IMR-90 (cell line): ENCODE measurements at places on chromosomes 7 and 10. TPM values are rescaled to one million over a fixed set of nuclear protein-coding genes. Genes with fewer than 3 reads are reported as not detected.

DNA sequence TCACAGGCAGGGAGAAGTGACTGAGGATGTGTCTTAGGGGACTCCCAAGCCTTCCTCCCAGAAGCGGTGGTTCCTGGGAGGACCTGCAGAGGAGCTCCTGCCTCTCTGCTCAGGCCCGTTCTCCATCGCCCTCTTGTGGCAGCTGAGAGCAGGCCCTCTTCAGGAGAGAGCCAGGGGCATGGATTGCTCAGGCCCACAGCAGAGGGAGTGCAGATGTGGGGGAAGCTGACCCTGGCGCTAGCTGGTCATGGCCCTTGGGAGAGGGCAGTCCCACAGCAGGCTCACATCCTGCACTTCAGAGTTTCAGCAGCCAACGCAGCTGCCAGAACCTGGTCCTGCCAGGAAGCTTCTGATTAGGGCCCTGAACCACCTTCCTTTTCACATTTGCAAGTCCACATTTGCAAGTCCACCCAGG is 94.8 kb upstream of the TARP start:
- no peaks in the 10 kb centered on the region for H3K4me1 ChIP-seq
- no peaks in the 10 kb centered on the region for H3K27me3 ChIP-seq
- H3K4me3 ChIP-seq = no peak overlapping the region
- no peaks in the 10 kb centered on the region for H3K36me3 ChIP-seq
- H3K27ac ChIP-seq = no peak overlapping the region

- H3K4me1 ChIP-seq = peaks cover 13% of the 10 kb centered on the region
- H3K27ac ChIP-seq = peak overlapping the region; percentile 94
- peak; percentile 50 for DNase-seq
- H3K36me3 ChIP-seq = peaks cover 2% of the 10 kb centered on the region
Observed at GRCh38 chr7:116500078-116500853, 728 bp downstream of the CAV2 start.

DNA sequence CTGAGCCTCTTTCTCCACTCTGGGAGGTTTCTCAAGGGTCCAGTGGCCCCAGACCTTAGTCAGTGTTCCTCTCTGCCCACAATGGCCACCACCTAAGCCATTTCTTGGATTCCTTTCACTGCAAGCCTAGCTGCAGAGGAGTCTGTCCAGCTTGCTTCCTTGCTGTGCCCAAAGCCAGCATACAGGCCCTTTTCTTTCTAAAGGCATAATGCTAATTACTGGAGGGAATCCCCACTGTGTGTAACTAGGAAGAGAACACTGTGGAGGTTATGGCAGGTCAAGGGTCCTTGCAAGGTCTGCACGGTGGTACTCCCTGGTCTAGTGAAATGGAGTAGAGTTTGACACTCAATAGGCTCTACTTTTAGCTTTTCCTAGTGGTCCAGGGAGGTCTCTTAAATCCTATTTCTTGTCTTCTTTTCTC is 70.4 kb upstream of the CC2D2B start:
- no peak overlapping the region for H3K27ac ChIP-seq
- no peak for DNase-seq
- H3K36me3 ChIP-seq = no peaks in the 10 kb centered on the region
- H3K4me1 ChIP-seq = peaks cover 8% of the 10 kb centered on the region

DNA sequence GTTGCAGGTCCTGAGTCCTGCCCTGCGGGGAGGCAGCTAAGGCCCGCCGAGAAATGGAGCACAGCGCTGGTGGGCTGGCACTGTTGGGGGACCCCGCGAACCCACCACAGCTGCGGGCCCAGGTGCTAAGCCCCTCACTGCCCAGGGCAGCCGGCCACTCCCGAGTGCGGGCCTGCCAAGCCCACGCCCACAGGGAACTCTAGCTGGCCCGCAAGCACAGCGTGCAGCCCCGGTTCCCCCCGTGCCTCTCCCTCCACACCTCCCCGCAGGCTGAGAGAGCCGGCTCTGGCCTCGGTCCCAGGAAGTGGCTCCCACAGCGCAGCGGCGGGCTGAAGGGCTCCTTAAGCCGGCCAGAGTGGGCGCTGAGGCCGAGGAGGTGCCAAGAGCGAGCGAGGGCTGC is 3.5 kb upstream of the NSMCE4A start:
- H3K36me3 ChIP-seq = no peaks in the 10 kb centered on the region
- no peaks in the 10 kb centered on the region for H3K27me3 ChIP-seq
- no peak overlapping the region for H3K4me3 ChIP-seq
- no peak for DNase-seq

GRCh38 chr10:49471532-49471931 is 67.4 kb downstream of the ERCC6 start:
- no peak overlapping the region for H3K27ac ChIP-seq
- no peak overlapping the region for H3K4me3 ChIP-seq
- no peaks in the 10 kb centered on the region for H3K27me3 ChIP-seq
- H3K36me3 ChIP-seq = peaks cover 13% of the 10 kb centered on the region
- no peaks in the 10 kb centered on the region for H3K4me1 ChIP-seq
- no peak for DNase-seq

DNA sequence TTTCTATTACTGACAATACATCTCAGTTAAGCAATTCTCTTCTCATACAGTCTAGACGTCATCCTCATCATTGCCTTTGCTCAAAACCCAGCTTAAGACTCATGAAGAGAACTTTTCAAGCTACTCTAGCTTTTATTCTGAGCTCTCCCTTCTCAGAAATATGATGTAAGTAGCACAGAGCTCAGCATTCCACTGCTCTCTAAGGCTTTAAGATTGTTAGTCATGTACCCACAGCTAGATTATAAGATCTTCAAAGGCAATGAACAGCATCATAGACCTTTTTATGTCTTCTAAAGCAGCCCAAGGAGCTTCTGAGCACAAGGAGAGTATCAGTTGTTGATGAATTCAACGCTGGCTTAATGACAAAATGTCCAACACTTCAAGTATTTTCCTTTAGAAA is 119.3 kb downstream of the NRP1 start:
- peaks cover 15% of the 10 kb centered on the region for H3K36me3 ChIP-seq
- DNase-seq = peak; percentile 77
- H3K27ac ChIP-seq = no peak overlapping the region

DNA sequence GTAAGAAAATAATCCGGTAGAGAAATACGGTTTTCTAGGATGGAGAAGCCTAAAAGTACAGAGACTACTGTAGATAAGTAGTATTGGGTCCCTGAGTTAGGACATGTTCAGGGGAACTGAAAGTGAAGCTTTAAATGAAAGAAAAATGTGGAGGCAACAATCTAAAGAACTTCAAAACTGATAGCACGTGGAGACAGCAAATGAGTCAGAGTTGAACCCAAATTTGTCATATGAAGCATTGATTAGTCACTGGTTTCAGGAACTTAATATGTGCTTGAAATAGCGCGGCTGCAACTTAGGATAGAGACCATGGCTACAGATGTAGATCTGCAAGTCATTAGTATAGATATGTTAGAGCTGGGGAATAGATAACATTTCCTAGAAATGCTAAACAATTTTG is 1138.6 kb upstream of the SORCS1 start:
- no peaks in the 10 kb centered on the region for H3K27me3 ChIP-seq
- H3K36me3 ChIP-seq = no peaks in the 10 kb centered on the region
- no peaks in the 10 kb centered on the region for H3K4me1 ChIP-seq
- no peak overlapping the region for H3K4me3 ChIP-seq
- no peak for DNase-seq

- H3K27me3 ChIP-seq = no peaks in the 10 kb centered on the region
- H3K36me3 ChIP-seq = peaks cover 1% of the 10 kb centered on the region; the same call in 1 of the 2 replicates
- H3K4me1 ChIP-seq = peaks cover 1% of the 10 kb centered on the region; the same call in 1 of the 2 replicates
Observed at GRCh38 chr10:87506956-87507355, 2.3 kb downstream of the MINPP1 start.

GRCh38 chr7:70975754-70976153 is 156.2 kb upstream of the GALNT17 start:
- H3K4me1 ChIP-seq = no peaks in the 10 kb centered on the region
- no peaks in the 10 kb centered on the region for H3K27me3 ChIP-seq
- no peak overlapping the region for H3K4me3 ChIP-seq
- no peak for DNase-seq

DNA sequence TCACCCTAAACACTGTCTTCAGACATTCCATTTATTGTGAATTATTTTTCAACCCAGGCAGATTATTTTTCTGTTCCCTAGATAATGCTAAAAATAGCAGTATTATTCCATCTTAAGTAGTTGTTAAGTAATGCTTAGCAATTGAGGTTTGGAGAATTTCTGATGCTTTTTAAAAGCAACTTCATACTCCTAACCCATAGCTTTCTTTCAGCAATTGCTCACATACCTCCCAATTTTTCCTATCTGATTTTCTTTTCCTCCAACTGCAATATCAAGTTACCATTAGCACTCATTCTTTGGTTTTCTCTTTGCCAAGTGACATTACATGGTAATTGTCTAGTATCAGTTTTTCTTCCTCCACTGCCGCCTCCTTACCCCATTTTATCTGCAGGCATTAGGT is 104.7 kb downstream of the GPR85 start:
- H3K36me3 ChIP-seq = no peaks in the 10 kb centered on the region
- H3K4me3 ChIP-seq = no peak overlapping the region
- DNase-seq = no peak
- 0 out of 2 replicates have a peak, but pooled peaks cover 2% of the 10 kb centered on the region for H3K4me1 ChIP-seq

DNA sequence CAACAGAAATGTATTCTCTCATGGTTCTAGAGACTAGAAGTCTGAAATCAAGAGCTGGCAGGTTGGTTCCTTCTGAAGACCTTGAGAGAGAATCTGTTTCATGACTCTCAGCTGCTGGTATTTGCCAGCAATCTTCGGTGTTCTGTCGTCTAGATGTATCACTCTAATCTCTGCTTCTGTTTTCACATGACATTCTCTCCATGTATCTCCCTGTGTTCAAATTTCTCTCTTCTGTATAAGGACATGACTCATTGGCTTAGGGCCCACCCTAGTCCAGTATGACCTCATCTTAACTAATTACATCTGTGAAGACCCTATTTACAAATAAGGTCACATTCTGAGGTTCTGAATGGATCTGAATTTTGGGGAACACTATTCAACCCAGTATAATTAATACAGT is 82.3 kb downstream of the ANKRD7 start:
- no peak overlapping the region for H3K4me3 ChIP-seq
- no peak overlapping the region for H3K27ac ChIP-seq
- H3K27me3 ChIP-seq = no peaks in the 10 kb centered on the region
- no peaks in the 10 kb centered on the region for H3K4me1 ChIP-seq
- H3K36me3 ChIP-seq = no peaks in the 10 kb centered on the region

DNA sequence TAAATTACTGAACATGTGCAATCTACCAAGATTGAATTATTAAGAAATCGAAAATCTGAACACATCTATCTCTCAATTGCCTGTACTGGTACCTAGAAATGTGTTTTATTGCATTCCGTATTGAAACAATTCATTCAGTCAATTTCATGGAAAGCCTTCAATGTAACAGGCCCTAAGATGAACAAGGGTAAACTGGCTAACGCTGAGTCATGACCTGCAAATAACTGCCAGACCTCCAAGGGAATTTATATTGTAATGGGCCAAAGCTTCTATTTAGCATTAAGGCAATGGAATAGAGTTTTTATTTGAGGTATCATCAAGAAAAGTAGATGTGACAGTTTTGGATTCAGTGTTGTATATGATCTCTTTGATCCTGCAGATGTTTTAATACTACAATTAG is 49.9 kb upstream of the CD36 start:
- DNase-seq = peak; percentile 47
- no peaks in the 10 kb centered on the region for H3K36me3 ChIP-seq
- H3K4me1 ChIP-seq = peaks cover 2% of the 10 kb centered on the region; the same call in 1 of the 2 replicates
- no peak overlapping the region for H3K4me3 ChIP-seq
- no peaks in the 10 kb centered on the region for H3K27me3 ChIP-seq

DNA sequence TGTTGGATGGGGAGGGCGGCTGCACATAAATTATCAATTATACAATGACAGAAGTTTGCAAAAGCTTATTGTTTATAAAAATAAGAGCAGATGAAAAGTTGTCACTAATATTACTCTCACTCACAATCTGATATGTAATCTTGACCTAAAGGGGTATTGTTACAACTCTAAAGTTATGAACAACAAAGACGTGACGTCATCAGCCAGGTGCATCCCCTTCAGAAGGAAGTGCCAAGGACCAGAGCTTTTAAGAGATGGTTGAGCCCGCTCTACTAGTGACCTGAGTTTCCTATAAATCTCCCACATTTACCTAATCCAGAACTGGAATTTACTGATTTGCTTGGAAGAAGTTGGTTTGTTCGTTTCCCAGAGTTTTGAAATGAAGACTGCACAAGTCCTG is 247.7 kb upstream of the MGMT start:
- H3K27ac ChIP-seq = no peak overlapping the region
- DNase-seq = no peak
- H3K4me1 ChIP-seq = no peaks in the 10 kb centered on the region
- H3K27me3 ChIP-seq = no peaks in the 10 kb centered on the region
- H3K36me3 ChIP-seq = no peaks in the 10 kb centered on the region
- H3K4me3 ChIP-seq = no peak overlapping the region

Gene OPN1SW
- not detected in 2 replicates for total RNA-seq

Gene VIPR2
- not detected in 2 replicates for total RNA-seq

DNA sequence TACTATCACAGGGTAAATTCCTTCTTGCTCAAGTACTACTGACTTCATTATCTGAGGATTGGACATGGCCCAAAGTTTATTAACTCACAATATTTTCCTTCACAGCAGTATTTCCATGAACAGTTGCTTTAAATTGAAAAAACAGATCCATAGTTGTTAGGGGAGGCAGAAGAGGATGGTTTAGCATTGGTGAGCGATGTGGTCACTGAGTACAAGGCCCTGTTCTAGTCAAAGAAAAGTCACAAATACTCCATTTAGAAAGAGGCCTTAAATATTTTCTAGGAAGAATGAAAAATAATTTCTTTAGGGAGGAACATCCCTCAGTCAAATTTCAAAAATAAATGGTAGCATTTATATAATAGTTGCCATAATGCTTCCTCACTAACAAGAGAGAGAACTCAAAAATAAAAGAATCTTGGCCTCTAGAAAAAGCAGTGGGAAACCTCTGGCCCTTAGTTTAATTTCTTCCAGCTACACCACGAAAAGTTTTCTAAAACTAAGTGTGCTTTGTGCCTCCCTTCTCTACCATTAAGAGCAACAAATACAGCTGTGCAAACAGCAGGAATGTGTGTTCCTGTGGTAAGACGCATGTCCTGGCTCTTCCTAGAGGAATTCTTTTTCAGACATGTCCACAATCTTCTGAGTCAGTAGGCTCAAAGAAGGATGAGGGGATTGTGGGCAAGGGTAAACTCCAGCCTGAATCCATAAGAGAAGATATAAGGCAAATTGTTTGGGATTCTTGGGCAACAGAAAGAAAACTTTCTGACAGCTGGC is 105.7 kb downstream of the HOXA1 start:
- H3K36me3 ChIP-seq = no peaks in the 10 kb centered on the region
- no peaks in the 10 kb centered on the region; the same call in 1 of the 2 replicates for H3K4me1 ChIP-seq
- no peak overlapping the region for H3K27ac ChIP-seq
- H3K27me3 ChIP-seq = peaks cover 2% of the 10 kb centered on the region; the same call in 1 of the 2 replicates
- no peak overlapping the region for H3K4me3 ChIP-seq
- peak; percentile 33 for DNase-seq

- peak overlapping the region; percentile 66 for H3K4me3 ChIP-seq
- no peaks in the 10 kb centered on the region for H3K27me3 ChIP-seq
- no peak for DNase-seq
- H3K27ac ChIP-seq = peak overlapping the region; percentile 91
- H3K36me3 ChIP-seq = no peaks in the 10 kb centered on the region
Observed at GRCh38 chr10:133260895-133261725, 15.6 kb downstream of the ADAM8 start.

- H3K27ac ChIP-seq = no peak overlapping the region
- H3K4me3 ChIP-seq = no peak overlapping the region
- H3K27me3 ChIP-seq = no peaks in the 10 kb centered on the region; the same call in 1 of the 2 replicates
Observed at GRCh38 chr10:15897287-15897686, 37.0 kb upstream of the MINDY3 start.
